ENCODE measurements at places on chromosomes 13 and 19. TPM values are rescaled to one million over a fixed set of nuclear protein-coding genes. Genes with fewer than 3 reads are reported as not detected.

SIGLEC5 gene
- total RNA-seq, result not detected

SRRM5 gene
- total RNA-seq, result 0.23 TPM

EBI3 gene
- total RNA-seq, result 5.4 TPM

ACER1 gene
- total RNA-seq, result not detected

ZNF99 gene
- not detected for total RNA-seq

CACNA1A gene
- total RNA-seq, result 9.4 TPM

FCGBP gene
- 0.54 TPM for total RNA-seq

LPAR6 gene
- 4.1 TPM for total RNA-seq

TMPRSS9 gene
- total RNA-seq, result 0.16 TPM

Measured in astrocyte (in vitro differentiated cells and primary cell).